ENCODE measurements at places on chromosomes 12 and 14.

- no peak for DNase-seq
Measured at GRCh38 chr12:54452628-54453027, 20.8 kb downstream of the GTSF1 start.

DNA sequence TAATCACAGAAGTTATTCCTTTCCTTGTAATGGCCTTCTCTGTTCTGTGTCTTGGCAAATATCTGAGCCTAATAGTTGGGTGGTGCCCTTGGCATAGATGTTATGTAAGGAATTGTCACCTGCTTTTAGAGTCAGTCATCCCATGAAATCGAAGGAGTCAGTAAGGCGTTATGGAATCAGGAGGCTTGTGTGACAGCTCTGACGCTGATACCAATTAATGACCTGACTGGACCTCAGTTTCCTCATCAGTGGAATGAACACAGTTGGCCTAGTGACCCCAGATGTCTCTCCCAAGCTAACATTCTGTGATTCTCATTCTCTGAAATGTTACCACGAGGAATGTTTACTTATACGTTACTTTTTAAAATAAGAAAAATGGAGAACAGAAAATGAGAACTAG lies 32.1 kb downstream of the TXNRD1 start:
- DNase-seq: no peak

GRCh38 chr14:49306152-49306751 lies 279.9 kb downstream of the RPS29 start:
- no peak for DNase-seq

- DNase-seq: no peak
Measured at GRCh38 chr12:72141381-72141780, 130.8 kb upstream of the TRHDE start.

- DNase-seq: no peak
Measured at GRCh38 chr12:131138638-131139362, 185.1 kb downstream of the ADGRD1 start.

- DNase-seq: no peak
Measured at GRCh38 chr12:69151254-69151764, 88.1 kb upstream of the CPSF6 start.

GRCh38 chr14:57834961-57835360 lies 30.9 kb downstream of the SLC35F4 start:
- no peak for DNase-seq

GRCh38 chr12:69024413-69024812 lies 91.4 kb upstream of the CPM start:
- no peak for DNase-seq

DNA sequence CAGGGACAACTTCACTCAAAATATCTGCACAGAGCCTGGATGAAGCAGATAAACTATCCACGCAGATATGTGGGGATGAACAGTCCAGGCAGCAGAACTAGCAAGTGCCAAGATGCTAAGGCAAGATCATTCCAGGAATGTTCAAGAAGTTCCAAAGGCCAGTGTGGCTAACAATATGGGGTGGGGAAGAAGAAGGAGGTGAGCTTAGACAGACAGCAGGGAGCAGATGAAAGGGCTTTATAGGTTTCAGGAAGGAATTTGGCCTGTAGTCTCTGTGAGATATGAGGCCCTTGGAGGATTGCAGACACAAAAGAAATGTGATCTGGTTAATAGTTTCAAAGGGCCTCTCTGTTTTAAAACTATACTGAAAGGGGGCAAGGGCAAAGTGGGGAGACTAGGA lies 63.5 kb upstream of the PPM1H start:
- DNase-seq: no peak

DNA sequence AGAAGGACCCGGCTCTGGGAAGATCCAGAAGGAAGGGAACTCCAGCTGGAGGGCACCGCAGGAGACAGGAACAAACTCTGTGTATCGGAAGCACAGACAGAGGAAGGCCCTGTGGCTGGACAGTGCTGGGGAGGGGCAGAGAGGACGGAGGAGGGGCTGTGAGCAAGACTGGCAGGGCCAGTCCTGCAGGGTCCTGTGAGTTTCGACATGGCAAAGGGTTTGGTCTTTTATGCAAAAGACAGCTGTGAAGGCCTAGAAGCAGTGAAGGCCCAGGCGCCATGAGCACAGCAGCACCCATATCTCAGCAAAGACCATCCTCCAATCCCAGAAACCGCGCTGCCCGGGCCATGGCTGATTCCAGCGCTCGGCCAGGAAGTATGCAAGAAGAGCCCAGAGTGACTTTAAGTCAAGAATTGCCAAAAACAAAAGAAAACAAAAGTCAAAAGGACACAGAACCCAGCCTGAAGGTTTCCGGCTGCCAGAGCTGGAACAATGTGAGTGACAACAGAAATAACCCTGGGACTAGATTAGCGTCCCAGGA lies 126.5 kb downstream of the NCOR2 start:
- no peak for DNase-seq

DNA sequence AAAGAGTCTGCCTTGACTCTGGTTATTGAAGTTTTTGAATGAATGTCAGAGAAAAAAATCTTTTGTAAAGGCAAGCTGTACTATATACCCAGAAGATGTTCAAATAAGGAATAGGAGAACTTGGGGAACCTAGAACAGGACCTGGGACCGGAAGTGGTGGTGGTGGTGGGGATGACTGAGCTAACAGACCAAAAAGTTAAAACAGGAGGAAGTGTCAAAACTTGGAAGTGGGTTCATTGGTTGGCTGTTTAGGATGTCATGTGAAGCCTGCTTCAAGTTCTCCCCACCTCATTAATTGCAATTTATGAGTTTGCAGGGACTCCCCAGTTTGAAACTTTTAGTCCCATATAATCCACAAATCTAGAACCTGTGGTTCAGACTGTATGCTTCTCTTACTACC lies 26.2 kb downstream of the PLXNC1 start:
- peak; percentile 44 for DNase-seq

GRCh38 chr12:88658009-88658408 lies 77.7 kb upstream of the KITLG start:
- DNase-seq: no peak

GRCh38 chr12:124207617-124208016 lies 87.3 kb upstream of the RFLNA start:
- no peak for DNase-seq

- DNase-seq: no peak
Measured at GRCh38 chr12:111984820-111985219, 28.1 kb downstream of the TMEM116 start.

DNA sequence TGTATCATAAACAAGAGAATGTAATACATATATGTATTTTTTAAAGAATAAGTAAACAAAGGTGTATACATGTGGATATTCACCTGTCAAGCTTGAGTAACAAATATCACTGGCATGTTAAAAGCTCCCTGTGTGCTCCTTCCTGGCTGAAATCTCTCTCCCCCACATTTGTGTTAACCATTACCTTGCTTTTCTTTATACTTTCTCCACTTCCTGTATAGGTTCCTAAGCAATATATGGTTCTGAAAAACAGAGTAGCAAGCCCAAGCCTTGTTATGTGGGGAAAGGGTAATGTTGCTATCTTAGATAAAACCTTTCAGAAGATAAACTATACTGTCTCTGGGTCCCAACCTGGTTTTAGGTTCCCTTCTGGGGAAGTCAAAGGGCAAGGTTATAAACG lies 32.3 kb upstream of the TBC1D30 start:
- no peak for DNase-seq

GRCh38 chr12:56521209-56521589 lies 421 bp upstream of the RBMS2 start:
- no peak for DNase-seq

DNA sequence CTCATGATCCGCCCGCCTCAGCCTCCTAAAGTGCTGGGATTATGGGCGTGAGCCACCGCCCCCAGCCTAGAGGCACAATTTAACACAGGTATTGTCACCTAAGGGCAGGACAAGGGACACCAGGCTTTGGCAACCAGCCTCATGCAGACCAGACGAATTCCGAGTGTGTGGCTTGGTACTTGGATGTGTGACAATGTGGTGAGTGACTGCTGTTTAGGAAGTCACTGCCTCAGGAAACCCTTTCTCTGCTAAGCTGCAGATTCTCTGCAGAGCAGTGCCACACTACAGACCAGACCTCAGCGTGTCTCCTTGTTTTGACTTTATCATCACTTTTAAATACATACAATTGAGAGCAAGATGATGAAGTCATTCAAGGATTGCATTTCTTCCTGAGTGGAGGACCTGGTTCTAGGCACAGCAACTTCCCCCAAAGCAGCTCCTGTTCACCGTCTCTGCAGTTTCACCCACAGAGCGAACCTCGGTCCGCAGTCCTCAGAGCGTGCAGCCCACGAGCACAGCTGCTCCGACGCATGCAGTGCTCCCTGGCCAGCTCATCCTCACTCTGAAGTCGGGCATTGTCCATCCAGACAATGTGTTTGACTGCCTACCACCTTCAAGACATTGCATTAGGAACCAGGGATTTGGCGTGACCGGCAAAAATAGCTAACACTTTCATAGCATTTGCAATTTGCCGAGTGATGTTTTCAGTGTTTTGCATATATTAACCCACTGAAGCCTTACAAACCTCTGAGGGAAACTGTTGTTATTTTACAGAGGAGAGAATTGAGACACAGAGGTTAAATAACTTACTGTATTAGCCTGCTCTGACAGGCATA lies 235.2 kb downstream of the CHST11 start:
- DNase-seq: no peak

DNA sequence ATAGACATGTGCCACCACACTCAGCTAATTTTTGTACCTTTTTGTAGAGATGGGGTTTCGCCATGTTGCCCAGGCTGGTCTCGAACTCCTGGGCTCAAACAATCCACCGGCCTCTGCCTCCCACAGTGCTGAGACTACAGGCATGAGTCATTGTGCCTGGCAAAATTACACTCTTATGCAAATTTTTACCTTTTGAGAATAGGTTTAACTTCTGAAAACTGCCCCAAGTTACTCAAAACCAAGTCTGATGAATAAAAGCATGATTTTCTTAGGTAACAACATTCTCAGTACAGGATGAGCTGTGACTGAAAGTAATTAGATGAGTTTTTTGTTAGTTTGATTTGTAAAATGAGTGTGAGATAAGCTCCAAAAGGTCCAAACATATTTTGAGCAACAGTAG lies 166.0 kb downstream of the RPS29 start:
- peak; percentile 56 for DNase-seq

GRCh38 chr12:80756875-80757274 lies 40.2 kb downstream of the MYF5 start:
- no peak for DNase-seq

- DNase-seq: no peak
Measured at GRCh38 chr14:61703342-61704129, 8.2 kb downstream of the HIF1A start.

- DNase-seq: no peak
Measured at GRCh38 chr12:119051474-119051873, 70.1 kb downstream of the SRRM4 start.

DNA sequence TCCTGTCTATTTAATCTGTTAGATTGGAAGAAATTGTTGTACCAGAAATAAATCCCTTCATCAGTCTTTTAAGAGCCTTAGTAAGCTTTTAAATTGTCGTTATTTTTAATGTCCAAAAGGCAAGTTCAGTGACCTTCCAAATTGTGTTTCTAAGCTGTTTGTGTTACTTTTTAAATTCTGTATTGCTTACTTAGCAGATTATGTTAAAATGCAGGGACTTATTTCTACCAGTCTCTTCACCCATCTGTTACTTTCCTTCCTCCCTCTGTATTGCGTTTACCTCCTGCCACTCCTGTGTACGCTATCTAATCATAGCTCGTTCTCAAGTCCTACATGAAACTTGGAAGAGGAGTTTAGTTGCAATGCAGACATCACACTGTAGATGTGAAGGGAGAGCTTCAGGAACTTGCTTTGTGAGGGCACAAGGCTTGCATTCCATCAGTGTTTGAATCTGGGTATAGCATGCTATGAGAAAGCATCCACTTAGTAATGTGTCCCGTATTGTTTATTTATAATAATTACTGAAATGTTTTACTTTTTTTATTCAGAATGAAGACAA lies 406.5 kb upstream of the RGS6 start:
- DNase-seq: no peak

DNA sequence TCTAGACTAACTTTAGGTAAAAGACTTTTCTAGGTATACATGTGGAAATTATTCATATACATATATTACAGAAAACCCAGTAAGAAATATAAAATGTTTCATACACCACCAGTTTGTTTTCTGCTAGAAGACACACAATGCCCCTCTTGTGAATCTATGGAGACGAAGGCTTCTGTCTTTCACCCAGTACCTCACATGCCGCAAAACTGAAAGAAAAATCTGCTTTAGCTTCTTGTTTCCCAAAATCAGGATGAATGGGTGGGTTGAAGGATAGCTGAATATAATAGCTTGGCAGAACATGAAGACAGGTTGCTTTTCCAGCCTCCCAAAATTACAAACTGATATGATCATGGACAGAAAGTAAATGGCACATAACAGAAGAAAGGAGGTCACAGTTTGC lies 1.3 kb downstream of the TAS2R30 start:
- no peak for DNase-seq

DNA sequence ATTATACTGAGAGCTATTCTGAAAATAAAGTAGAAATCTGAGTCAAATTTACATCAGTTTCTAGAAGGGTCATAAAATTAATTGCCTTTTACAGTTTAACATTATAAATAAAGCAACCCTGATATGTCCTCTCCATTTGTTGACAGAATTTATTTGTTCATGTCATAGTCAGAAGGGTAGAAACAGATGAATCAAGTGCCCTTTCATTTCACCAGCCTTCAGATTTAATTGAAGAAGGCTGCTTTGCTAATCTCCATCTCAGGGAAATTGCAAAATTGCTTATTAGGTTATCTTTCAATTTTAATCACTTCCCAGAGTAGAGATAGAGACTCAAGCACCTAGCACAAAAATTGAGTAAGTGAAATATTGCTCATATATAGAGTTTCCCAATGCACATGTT lies 76.8 kb downstream of the ATXN7L3B start:
- no peak for DNase-seq

GRCh38 chr12:5582541-5582940 lies 150.6 kb downstream of the NTF3 start:
- DNase-seq: no peak

DNA sequence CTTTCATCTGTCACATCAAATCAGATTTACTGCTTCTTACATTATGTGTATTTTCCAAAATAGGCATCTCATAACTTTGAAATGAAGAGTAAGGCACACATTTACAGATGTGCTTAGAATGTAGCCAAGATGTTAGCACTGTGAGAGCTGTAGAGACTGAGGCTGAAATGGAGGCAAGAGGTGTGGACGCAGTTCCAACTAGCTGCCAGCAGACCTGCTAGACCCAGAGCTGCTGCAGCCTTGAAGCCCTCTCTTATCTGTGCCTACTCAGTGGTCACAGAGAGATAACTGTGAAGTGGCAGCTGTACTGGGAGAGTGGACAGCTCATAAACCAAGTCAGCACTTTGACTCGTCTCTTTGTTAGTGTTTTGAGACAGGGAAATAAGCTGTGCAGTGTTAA lies 470.9 kb downstream of the CCER1 start:
- DNase-seq: no peak

GRCh38 chr12:93370947-93371346 lies 6.8 kb upstream of the NUDT4 start:
- no peak for DNase-seq

- DNase-seq: no peak
Measured at GRCh38 chr12:3611860-3612703, 121.1 kb downstream of the PRMT8 start.

DNA sequence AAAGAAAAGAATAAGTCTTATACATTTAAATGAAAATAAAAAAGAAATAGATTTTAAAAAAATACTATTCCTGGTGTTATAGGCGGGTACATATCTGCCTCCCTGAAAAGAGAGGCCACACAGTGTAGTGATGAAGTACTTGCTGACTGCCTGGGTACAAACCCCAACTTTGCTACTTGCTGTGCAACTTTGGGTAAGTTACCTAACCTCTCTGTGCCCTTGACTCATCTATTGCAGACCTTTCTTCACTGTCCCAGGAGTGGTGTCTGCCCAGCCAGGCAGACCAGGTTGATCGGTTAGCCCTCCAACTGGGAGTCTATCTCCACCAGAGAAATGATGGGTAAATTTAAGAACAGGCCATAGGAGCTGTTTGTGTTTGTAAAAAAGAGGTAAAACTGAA lies 82.0 kb downstream of the SLC24A4 start:
- DNase-seq: no peak
